ENCODE measurements at places on chromosomes 5 and 9. TPM values are rescaled to one million over a fixed set of nuclear protein-coding genes. Genes with fewer than 3 reads are reported as not detected.

DNA sequence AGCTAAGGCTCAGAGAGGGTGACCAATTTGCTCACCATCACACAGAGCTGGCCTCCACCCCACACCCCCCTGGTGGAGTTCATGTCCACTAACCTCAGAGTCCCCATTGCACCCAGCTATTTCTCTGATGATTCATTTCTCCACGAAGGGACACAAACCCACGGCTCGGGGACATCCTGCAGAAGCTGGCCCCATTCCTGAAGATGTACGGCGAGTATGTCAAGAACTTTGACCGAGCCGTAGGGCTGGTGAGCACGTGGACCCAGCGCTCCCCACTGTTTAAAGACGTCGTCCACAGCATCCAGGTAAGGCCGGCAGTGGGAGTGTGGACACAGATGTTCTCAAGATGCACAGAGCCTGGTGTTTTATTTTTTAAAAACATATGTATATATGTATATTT is 52.6 kb upstream of the SUSD3 start:
- peaks cover 55% of the 10 kb centered on the region for H3K36me3 ChIP-seq
- no peak overlapping the region for H3K4me3 ChIP-seq
- DNase-seq, result no peak
- H3K4me1 ChIP-seq, result peaks cover 55% of the 10 kb centered on the region
- peak overlapping the region; percentile 4 for H3K27ac ChIP-seq

- no peak for DNase-seq
- H3K27ac ChIP-seq, result no peak overlapping the region
- no peak overlapping the region for H3K4me3 ChIP-seq
- H3K27me3 ChIP-seq, result no peaks in the 10 kb centered on the region
Measured at GRCh38 chr9:93236541-93237206, 52.7 kb downstream of the WNK2 start.

Gene KCNV2
- not detected for total RNA-seq

- no peak overlapping the region for H3K4me3 ChIP-seq
- H3K4me1 ChIP-seq, result no peaks in the 10 kb centered on the region
- no peaks in the 10 kb centered on the region for H3K36me3 ChIP-seq
Measured at GRCh38 chr5:2582106-2582505, 169.4 kb downstream of the IRX2 start.

- H3K27me3 ChIP-seq, result no peaks in the 10 kb centered on the region
- DNase-seq, result no peak
- H3K27ac ChIP-seq, result no peak overlapping the region
- H3K36me3 ChIP-seq, result no peaks in the 10 kb centered on the region
- H3K4me1 ChIP-seq, result no peaks in the 10 kb centered on the region
Measured at GRCh38 chr9:28801144-28801799, 1228.0 kb upstream of the C9orf72 start.

Gene ACTBL2
- total RNA-seq, result not detected

- H3K4me1 ChIP-seq, result no peaks in the 10 kb centered on the region
- no peaks in the 10 kb centered on the region for H3K27me3 ChIP-seq
- H3K27ac ChIP-seq, result no peak overlapping the region
- no peak for DNase-seq
Measured at GRCh38 chr5:122259995-122260394, 52.0 kb upstream of the SNCAIP start.

DNA sequence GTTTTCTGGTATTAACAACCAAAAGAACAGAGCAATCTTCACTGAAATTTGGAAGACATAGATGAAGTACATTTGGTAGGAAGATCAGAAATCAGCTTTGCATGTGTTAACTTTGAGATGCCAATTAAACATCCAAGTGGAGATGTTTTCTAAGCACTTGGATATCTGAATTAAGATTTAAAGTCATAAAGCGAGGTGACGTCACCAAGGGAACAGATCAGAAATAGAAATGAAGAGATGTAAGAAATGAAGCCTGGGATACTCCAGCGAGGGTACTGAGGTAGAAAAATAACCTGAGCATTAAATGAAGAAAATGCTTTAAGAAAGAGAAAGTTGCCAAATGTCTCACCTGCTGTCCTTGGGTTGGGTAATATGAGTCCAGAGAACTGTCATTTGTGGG is 1223.3 kb downstream of the MAT2B start:
- no peak for DNase-seq
- no peaks in the 10 kb centered on the region for H3K36me3 ChIP-seq
- H3K4me1 ChIP-seq, result no peaks in the 10 kb centered on the region
- no peak overlapping the region for H3K4me3 ChIP-seq

- H3K27me3 ChIP-seq, result no peaks in the 10 kb centered on the region
- no peaks in the 10 kb centered on the region for H3K4me1 ChIP-seq
- H3K4me3 ChIP-seq, result no peak overlapping the region
Measured at GRCh38 chr9:114016101-114016500, 62.0 kb downstream of the AMBP start.

Gene CDKN2A
- total RNA-seq, result 2.4 TPM

- no peaks in the 10 kb centered on the region for H3K4me1 ChIP-seq
- no peaks in the 10 kb centered on the region for H3K36me3 ChIP-seq
- DNase-seq, result no peak
- no peak overlapping the region for H3K4me3 ChIP-seq
Measured at GRCh38 chr5:130034566-130035210, 130.4 kb downstream of the CHSY3 start.

- H3K27ac ChIP-seq, result no peak overlapping the region
- no peaks in the 10 kb centered on the region for H3K27me3 ChIP-seq
- H3K4me3 ChIP-seq, result no peak overlapping the region
- H3K36me3 ChIP-seq, result no peaks in the 10 kb centered on the region
Measured at GRCh38 chr5:73764996-73765395, 139.0 kb downstream of the ARHGEF28 start.

DNA sequence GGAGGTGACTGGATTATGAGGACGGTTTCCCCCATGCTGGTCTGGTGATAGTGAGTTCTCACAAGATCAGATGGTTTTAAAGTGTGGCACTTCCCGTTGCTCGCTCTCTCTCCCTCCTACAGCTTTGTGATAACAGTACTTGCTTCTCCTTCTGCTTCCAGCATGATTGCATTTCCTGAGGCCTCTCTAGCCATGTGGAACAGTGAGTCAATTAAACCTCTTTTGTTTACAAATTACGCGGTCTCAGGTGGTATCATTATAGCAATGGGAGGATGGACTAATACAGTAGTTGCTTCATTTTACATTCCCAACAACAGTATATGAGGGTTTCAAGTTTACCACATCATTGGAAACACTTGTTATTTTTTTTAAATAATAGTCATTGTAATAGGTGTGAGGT is 937.3 kb upstream of the ARRDC3 start:
- H3K27me3 ChIP-seq, result no peaks in the 10 kb centered on the region
- no peaks in the 10 kb centered on the region for H3K36me3 ChIP-seq
- no peak for DNase-seq
- H3K4me3 ChIP-seq, result no peak overlapping the region

Gene MCC
- 0.81 TPM for total RNA-seq

DNA sequence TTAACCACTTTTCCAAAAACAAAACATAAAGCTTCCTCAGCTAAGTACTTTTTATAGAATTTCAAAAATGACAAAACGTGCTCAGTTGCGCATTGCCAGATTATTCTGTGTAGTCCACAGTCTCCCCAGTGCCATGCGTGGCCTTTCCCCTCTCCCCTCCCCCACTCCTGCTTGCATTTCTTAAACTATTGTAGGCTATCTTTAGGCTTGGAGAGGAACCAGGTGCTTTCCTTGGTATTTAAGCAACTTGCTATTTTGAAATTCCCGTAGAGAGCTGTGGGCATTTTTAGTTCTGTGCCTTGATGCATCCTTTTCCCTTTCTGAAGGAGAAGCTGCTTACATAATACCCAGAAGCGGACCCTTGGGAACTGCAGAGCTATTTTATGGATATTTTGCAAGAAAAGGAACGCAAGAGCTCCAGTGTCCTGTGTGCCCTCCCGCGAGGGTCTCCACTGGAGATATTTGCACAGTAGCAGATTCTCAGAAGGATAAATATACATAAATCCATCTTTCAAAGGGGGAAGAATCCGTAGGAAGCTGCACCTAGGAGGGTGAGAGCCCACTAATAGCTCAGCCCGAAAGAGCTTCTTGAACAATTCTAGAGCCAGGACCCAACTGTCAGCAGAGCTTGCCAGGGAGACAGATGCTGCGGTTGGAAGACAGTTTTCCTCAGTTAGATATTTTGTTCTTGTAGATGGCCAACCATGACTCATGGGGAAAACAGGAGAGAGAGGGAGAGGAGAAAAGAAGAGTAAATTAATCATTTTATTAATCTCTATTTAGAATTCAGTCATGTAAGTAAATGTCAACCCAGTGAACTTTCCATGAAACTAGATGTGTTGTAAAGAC is 1298.3 kb upstream of the WWC1 start:
- no peak for DNase-seq
- H3K27me3 ChIP-seq, result no peaks in the 10 kb centered on the region
- no peak overlapping the region for H3K27ac ChIP-seq
- no peak overlapping the region for H3K4me3 ChIP-seq
- H3K4me1 ChIP-seq, result no peaks in the 10 kb centered on the region

Gene KIAA0825
- total RNA-seq, result 1.3 TPM

DNA sequence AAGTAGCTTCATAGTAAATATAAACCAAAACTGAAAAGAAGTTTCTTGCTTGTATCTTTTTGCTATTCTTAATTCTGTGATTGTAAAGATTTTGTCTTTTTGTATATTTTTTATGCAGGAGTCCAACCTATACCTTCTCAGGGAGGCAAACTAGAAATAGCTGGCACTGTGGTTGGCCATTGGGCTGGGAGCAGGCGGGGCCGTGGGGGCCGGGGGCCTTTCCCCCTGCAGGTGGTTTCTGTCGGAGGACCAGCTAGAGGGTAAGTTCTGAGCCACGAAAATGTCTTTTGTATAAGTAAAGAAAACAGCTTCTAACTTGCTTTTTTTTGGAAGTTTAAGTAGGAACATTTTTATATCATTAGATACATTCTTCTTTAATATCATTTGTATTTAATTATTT is 15.4 kb upstream of the PHF2 start:
- H3K4me3 ChIP-seq, result no peak overlapping the region
- H3K27ac ChIP-seq, result no peak overlapping the region
- no peaks in the 10 kb centered on the region for H3K27me3 ChIP-seq
- no peaks in the 10 kb centered on the region for H3K4me1 ChIP-seq

GRCh38 chr5:77086689-77087483 is at the start of gene ZBED3:
ZBED3 (minus strand) TSS chr5:77087285; CDS start chr5:77077878, 9,407 bp downstream.
- H3K27me3 ChIP-seq, result no peaks in the 10 kb centered on the region
- H3K4me1 ChIP-seq, result peaks cover 6% of the 10 kb centered on the region
- H3K4me3 ChIP-seq, result peak within 1 kb of the TSS; percentile 74
- peak; percentile 58 for DNase-seq
- peak within 1 kb of the TSS; percentile 62 for H3K27ac ChIP-seq
- H3K36me3 ChIP-seq, result no peaks in the 10 kb centered on the region

- DNase-seq, result no peak
- no peak overlapping the region for H3K27ac ChIP-seq
- no peaks in the 10 kb centered on the region for H3K4me1 ChIP-seq
- H3K36me3 ChIP-seq, result no peaks in the 10 kb centered on the region
- H3K27me3 ChIP-seq, result no peaks in the 10 kb centered on the region
Measured at GRCh38 chr5:178797101-178797521, 62.6 kb upstream of the ZNF354B start.

DNA sequence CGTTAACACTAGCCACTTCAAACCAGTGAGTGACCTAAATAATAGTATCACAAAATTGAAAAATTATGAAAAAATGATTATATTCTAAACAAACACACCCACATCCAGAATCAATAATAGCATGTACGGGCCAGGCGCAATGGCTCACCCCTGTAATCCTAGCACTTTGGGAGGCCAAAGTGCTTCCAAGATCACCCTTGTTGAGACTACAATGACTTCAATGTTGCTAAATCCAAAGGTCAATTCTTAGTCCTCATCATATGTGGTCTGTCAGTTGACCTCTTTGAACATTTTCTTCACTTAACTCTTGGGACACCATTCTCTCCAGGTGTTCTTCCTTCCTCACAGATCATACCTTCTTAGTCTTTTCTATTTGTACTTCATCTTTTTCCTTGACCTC is 11.3 kb downstream of the RIOK2 start:
- no peaks in the 10 kb centered on the region for H3K27me3 ChIP-seq
- H3K4me3 ChIP-seq, result no peak overlapping the region

DNA sequence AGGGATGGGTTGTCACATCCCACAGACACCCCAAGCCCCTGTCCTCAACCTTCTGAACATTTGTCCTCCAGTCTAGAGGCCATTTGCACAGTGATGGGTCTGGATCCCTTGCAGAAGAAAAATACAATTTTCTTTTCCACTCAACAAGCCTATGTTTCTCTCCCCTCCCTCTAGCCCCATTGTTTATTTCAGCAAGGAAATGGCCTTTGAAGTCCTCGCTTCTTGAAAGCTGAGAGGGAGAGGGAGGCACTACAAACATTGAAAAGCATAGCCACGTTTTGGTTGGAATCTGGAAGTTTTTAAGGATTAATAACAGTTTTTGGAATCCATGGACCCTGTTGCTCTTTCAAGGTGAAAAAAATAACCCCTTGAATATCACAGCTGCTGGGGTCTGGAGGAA is 24.0 kb upstream of the ARSI start:
- H3K4me1 ChIP-seq, result peaks cover 5% of the 10 kb centered on the region
- no peak for DNase-seq
- no peak overlapping the region for H3K27ac ChIP-seq
- no peaks in the 10 kb centered on the region for H3K36me3 ChIP-seq
- no peak overlapping the region for H3K4me3 ChIP-seq

DNA sequence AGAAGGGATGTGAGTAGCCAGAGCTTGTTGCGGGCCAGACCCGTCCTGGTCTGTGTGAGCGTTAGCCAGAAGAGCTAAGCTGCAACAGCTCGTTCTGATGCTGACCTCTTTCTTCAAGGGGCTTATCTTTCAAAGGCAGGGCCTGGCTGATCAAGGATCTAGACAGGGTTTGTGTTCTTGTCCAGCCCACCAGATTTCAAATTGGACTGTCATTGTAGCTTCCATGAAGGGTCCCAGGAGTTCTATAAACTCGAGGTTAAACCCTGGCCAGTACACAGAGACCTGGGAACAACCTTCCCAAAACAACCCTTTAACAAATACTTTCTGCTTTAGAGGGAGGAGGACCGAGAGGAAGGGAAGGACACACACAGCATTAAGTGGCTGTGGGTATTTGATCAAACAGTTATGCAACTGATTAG is 153.0 kb upstream of the TUT7 start:
- no peaks in the 10 kb centered on the region for H3K36me3 ChIP-seq
- no peak overlapping the region for H3K27ac ChIP-seq
- H3K27me3 ChIP-seq, result no peaks in the 10 kb centered on the region
- H3K4me1 ChIP-seq, result no peaks in the 10 kb centered on the region
- no peak for DNase-seq
- H3K4me3 ChIP-seq, result no peak overlapping the region

Gene CDC25C
- total RNA-seq, result not detected

DNA sequence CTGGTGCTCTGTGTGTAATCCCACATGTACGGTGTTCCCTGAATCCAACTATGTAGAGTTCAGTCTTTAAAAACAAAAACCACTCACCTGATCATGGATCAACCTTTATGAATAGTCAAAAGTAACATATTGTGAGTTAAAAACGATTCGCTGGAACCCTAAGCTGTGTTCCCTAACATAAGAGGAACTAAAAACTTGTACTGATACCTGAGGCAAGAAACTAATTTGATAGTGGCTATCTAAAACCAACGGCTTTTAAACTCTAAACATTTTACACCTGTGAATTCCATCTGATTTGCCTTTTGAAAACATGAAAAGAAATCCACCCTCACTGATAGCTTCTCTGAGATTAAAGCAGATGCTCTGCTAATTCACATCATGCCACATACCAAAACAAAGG is 101.5 kb downstream of the DEPDC1B start:
- H3K27me3 ChIP-seq, result no peaks in the 10 kb centered on the region
- no peaks in the 10 kb centered on the region for H3K4me1 ChIP-seq
- H3K36me3 ChIP-seq, result no peaks in the 10 kb centered on the region
- no peak for DNase-seq
- no peak overlapping the region for H3K27ac ChIP-seq

- no peak overlapping the region for H3K4me3 ChIP-seq
- no peaks in the 10 kb centered on the region for H3K27me3 ChIP-seq
- H3K4me1 ChIP-seq, result no peaks in the 10 kb centered on the region
- no peak for DNase-seq
- H3K27ac ChIP-seq, result no peak overlapping the region
- no peaks in the 10 kb centered on the region for H3K36me3 ChIP-seq
Measured at GRCh38 chr5:123047706-123048105, 11.2 kb upstream of the PPIC start.
